Fibroblast of skin of left quadriceps (primary cell): ENCODE measurements at places on chromosomes 16 and 17.

DNA sequence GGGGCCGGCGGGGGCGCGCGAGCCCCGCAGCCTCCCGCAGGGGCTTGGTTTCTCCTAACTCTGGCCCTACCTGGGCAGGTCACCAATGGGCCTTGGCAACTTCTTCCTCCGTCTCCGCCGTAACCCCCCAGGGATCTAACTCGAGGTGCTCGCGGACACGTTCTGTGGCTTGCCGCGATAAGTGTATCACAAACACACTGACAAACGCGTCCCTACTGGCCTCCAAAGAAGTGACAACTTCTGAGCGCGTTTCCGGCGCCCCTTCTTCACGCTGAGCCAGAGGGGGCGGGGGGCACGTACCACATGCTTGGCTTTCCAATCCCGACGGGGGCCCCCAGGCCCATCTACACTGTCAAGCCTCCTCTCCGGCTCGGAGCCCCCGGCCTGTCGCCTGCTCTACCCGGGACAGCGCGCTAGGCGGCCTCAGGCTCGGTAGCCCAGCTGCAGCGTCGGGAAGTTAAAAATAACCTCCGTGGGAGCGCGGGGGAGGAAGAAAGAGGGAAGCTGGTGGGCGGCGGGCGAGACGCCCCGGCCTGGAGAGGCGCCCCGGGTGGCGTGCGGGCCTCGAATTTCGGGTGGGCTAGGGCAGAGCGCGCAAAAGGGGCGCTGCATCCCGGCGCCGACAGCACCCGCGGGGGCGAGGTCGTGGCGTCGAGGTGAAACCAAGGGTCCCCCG is 725 bp upstream of the SPHK1 start:
- DNase-seq = no peak

- DNase-seq = no peak
These were observed 447.0 kb downstream of the SOX9 start for GRCh38 chr17:72567774-72568173.

- no peak for DNase-seq
These were observed 339 bp downstream of the N4BP1 start for GRCh38 chr16:48609652-48610029.

GRCh38 chr17:57539529-57540301 is 205.4 kb downstream of the CCDC182 start:
- DNase-seq = no peak

GRCh38 chr17:52148969-52149351 is 9.6 kb downstream of the CA10 start:
- DNase-seq = no peak

GRCh38 chr17:78206298-78206697 is 7.8 kb upstream of the BIRC5 start:
- no peak for DNase-seq
